ENCODE measurements at places on chromosomes 3 and 15.

DNA sequence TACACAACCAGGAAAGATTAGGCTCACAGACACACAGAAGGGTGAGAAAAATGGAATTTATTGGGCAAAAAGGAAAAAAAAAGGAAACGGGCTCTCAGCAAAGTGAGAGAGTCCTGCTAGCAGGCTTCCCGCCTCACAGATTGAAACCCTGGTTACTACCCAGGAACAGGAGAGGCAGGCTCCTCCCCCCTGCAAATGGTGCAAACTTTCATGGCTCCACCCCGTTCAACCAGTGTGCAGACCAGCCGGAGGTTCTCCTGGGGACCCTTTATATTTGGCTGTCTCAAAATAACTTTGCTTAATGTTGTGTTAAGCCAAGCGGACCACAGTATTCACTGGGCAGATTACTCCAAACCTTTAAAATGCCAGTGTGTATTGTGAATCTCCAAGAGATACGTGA, 40.3 kb downstream of the IL1RAP start:
- DNase-seq = no peak

- no peak for DNase-seq
These were observed 6.0 kb downstream of the GATM start for GRCh38 chr15:45372041-45372995.

GRCh38 chr3:23845326-23846216, 39.8 kb downstream of the UBE2E1 start:
- DNase-seq = no peak

- no peak for DNase-seq
These were observed 1.7 kb downstream of the MEIS2 start for GRCh38 chr15:37098468-37099318.

DNA sequence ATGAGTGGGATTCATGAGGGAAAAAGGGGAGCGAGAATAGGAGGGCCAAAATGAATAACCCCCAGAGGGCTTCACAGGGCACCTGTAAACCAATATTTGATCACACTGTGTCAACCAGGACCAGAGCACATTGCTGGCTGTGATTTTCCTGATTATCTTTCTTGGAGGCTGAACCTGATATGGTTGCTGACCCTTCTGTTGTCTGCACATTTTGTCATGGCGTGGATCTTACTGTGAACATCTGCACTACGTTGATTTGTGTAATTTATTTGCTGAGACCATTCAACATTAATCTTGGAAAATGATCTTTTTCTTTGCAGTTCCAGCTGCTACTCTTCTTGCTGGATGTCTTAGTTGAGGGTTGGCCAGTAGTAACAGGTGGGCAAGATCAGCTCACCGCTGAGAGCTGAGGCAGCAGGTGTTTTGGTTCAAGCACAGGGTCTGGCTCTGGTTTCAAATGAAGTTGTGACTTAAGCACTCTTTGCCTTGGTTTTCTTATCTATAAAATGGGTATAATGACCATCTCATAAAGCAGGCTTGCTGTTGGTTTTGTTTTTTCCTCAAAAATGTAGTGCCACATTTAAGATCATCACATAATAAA, 61.2 kb downstream of the ARHGEF26 start:
- DNase-seq = no peak

DNA sequence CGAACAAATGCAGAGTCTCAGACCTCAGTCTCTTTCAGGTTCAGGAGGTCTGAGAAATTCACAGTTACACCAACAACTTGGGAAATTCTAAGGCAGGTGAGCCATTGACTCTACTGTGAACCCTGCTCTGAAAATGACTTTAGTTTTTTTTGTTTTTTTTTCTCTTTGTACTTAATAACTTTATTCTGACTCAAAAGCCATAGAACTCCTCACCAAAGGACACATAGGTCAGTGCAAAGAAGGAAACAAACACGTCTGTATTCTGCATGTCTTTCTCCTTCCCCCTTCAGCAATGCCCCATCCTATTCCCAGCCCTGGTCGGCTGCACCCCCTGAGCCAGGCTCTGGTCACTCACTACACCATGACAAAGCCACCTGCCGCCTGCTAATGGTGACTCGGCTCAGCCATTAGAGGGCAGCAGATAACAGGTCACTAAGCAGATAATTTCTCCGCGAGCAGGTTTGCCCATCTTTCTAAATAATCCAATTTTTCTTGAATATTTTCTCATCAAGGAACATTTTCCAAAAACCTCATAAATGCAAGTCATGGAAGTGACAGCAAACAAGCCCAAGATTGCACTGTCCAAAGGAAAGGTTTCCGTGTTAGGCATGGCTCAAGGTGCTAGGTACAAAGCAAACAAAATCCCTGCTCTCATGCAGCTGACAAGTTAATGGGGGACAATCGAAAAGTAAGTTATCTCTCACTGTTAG, 37.7 kb downstream of the TM4SF4 start:
- DNase-seq = peak; percentile 30

DNA sequence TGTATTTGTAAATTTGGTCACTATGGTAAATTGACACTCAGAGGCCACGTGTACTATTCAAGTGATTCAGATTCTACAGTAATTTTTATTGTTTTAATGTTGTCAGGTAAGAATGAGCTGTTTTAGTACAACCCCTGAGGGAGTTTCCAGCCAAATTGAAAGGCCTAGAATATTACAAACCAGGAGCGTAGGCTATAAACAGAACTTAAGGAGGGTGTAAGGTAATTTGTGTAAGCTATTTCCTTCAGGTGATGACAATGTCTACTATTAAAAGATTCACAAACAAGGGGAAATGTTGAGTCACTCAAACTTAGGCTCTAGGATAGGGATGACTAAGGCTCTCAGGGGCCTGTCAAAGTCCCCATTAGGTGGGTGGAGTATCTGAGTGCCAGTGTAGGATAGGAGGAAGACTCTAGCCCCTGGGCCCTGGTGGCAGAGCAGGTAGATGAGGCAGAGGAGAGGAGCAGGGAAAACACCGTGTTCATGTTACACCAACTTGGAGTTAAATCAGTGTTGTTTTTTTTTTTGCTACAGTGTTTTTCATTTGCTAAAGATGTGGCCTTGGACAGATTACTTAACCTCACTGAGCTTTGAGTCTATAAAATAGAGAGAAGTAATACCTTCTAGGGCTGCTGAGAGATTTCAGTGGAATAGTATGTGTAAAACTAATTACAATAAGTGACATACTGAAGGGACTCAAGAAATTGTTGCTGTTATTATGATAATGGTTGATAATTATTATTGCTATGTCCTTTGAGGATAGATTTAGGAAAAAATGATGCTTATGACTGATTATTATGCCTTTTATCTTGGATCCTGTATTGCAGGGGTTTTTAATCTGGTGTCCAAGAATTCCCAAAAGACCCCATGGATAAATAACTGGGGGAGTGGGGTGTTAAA, 10.3 kb downstream of the TM4SF1 start:
- peak; percentile 62 for DNase-seq

DNA sequence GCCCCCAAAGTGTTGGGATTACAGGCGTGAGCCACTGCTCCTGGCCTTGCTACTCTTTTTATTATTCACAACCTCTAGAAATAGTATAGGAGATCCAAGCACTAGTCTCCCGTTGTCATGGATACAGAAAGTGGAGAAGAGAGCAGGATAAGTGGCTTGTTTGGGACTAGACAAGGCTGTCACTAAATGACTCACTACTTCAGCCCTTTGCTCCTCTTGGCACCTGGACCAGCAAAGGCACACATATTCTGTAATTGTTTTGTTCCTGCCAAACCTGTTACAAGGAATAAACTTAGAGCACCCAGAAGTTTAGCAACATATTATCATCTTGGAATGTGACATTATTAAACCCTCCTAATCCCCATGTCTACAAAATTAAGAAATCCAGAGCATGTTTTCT, 427.2 kb upstream of the THBS1 start:
- no peak for DNase-seq

DNA sequence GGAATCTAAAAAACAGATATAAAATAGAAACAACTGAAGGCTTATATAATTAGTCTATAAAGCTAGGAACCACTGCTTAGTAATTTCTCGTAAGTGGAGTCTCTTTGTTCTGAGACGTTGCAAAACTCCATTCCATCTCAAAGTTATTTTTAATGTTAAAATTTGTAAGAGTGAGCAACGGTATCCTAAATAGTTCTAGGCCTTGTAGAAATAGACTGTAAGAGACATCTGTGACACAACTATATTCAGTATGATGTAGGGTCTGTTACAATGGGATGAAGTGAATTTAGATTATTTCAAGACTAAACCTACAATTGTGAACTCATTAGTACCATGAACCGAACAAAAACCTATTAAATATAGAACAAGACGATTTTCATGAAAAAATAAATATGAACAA, 57.2 kb downstream of the UBE3A start:
- DNase-seq = no peak

DNA sequence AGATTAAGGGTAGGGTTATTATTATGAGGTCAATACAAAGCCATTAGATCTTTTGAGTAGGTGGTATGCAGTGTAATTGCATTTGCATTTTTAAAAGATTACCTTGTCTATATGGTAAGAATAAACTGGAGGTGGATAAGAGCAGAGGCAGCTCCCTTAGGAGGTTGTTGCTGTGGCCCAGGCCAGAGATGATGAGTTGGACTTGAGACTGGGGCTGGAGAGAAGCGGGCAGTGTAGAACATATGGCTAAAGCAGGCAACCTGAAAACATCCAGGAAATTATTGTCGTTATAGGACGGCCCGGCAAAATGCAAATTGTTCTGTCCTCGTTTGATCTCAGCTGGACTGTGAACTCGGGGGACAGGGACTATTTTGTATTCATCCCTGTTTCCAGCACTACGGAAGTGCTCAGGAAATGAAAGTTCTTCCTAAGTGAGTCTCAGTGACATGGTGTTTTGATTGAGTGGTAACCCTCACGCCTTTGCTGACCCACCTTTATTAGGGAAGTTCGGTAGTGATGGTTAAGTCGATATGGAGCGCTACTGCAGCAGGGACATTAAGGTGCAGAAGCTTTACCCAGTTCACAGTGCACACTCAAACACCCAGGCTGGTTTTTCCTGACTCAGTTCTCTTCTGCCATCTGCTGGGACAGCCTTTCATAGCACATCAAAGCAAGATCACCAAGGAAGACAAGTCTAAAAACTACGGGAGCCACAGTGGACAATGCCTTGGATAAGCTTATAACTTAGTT, 27.2 kb upstream of the VPS33B start:
- DNase-seq = peak; percentile 45

- no peak for DNase-seq
These were observed 41.7 kb downstream of the SLCO2A1 start for GRCh38 chr3:133987948-133988484.

DNA sequence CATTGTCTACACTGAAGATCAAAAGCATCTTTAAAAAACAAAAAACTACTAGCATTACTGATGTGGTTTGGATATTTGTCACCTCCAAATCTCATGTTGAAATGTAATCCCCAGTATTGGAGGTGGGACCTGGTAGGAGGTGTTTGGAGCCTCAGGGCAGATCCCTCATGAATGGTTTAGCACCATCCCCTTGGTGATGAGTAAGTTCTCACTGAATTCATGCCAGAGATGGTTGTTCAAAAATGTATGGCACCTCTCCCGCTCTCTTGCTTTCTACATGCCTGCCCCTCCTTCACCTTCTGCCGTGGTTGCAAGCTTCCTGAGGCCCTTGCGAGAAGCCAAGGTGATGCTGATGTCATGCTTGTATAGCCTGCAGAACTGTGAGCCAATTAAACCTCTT, 136.6 kb upstream of the FHIT start:
- no peak for DNase-seq

GRCh38 chr15:42171122-42171521, 14.7 kb upstream of the PLA2G4F start:
- DNase-seq = no peak

DNA sequence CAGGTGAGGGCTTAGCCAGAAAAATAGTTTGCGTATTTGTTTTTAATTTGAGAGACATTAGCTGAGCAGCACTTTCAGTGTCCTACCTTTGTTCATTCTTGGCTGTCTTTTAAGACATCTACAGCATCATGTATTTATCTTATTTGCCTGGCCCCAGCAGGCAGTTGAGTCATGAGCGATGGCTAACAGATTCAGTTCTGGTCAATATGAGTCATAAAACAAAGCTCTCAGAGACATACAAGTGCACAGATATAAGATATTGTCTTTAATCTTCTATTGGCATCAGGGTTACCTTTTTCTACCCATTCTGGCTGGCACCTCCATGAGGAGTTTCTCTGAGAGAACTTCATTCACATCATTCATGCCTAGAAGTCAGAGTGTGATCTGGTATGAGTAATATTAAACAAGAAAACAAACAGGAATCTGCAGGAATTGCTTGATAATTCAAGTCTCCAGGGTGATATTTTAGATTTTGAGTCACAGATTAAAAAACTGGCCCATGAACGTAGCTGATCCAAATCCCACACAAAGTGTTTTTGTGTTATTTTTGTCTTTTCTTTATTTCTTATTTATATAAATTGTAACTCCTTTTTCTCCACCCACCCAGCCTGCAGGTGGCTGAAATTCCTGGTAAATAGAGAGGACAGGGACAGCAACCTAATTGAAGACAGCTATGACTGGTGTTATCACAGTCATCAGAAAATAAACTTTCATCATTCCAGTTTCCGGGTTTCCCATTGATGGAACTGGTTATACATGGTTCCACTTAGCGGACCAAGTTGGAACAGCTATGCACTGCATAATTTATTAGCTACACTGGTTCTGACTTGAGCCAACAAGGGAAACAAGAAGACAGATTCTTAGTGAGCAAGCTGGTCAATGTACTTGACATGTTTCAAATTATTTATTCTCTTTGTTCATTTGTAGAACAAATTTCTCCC, 47.3 kb downstream of the PLSCR2 start:
- DNase-seq = peak; percentile 82

DNA sequence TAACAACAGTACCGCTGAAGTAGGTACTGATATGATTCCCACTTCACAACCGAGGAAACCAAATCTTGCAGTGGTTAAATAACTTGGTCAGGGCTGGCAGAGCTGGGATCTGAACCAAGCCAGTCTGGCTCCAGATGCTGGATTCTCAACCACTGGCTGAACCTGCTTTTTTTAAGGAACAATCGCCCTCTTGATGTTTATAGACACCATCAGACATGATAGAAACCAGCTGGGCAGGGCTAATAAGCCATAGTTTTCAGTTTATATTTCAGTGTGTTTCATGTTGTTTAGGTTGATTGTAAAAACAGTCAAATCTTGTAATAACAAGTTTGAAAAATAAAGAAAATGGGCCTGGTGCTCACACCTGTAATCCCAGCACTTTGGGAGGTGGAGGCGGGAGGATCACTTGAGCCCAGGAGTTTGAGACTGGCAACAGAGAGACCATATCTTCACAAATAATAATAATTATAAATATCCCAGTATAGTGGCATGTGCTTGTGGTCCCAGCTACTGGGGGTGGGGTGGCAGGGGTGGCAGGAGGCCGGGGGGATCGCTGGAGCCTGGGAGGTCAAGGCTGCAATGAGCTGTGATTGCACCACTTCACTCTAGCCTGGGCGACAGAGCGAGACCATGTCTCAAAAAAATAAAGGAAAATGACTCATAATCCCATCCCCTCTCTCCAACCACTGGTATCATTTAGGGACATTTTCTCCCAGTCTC, 36.7 kb downstream of the XYLB start:
- DNase-seq = no peak
